ENCODE measurements at places on chromosomes 5 and 9. TPM values are rescaled to one million over a fixed set of nuclear protein-coding genes. Genes with fewer than 3 reads are reported as not detected.

Gene THBS4
- total RNA-seq, result 20.3 TPM

DNA sequence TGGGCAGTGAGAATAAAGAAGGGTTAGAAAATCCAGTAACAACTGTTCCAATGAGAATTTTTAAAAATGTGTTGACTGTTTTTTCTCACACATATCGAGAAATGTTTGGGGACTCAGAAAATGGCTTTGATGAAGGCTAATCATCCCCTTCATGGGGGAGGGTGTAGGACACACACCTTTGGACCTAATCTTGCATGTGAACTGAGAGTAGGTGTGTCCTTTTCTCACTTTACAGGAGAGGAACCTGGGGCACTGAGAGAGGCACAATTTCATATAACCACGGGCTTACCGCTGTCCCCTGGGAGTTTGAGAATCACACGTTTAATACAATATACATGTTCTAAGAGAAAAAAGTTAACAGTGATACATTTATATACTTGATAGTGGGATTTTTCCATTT is 17.3 kb downstream of the FRRS1L start:
- peaks cover 17% of the 10 kb centered on the region for H3K36me3 ChIP-seq
- H3K4me1 ChIP-seq, result no peaks in the 10 kb centered on the region
- H3K27me3 ChIP-seq, result no peaks in the 10 kb centered on the region

DNA sequence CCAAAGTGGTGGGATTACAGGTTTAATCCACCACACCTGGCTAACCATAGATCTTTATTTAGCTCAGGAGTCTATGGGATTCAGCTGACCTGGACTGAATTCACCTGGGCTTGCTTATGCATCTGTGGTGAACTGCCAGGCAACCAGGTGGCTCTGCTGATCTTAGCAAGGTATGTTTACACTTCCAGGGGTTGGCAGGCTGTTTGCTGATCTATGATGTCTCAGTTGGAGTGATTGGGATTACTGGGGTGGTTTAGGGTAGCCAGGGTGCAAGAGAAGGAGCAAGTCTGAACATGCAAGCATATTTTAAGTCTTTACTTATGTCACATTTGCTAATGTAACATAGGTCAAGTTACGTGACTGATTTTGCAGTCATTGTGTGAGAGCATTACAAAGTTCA is 63.6 kb upstream of the JAK2 start:
- no peaks in the 10 kb centered on the region for H3K4me1 ChIP-seq
- no peak overlapping the region for H3K27ac ChIP-seq
- DNase-seq, result no peak
- no peak overlapping the region for H3K4me3 ChIP-seq
- no peaks in the 10 kb centered on the region for H3K27me3 ChIP-seq

DNA sequence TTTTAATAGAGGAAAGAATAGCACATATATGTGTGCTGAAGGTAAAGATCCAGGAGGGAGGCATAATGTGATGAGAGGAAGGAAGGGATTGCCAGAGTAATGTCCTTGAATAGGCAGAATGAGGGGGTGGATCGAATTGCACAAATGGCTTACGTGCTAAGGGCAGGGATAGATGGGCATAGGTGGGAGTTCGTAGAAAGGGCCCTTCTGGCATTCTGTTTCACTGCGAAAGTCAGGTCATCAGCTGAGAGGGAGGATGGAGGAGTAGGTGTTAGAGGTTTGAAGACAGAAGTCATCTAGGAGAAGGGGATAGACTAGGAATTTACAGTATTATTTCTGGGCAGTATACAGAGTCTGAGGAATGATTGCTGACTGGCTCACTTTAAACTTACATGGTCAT is 32.1 kb downstream of the CNOT6 start:
- no peak for DNase-seq
- peaks cover 6% of the 10 kb centered on the region for H3K4me1 ChIP-seq
- H3K4me3 ChIP-seq, result no peak overlapping the region
- peaks cover 6% of the 10 kb centered on the region for H3K36me3 ChIP-seq

DNA sequence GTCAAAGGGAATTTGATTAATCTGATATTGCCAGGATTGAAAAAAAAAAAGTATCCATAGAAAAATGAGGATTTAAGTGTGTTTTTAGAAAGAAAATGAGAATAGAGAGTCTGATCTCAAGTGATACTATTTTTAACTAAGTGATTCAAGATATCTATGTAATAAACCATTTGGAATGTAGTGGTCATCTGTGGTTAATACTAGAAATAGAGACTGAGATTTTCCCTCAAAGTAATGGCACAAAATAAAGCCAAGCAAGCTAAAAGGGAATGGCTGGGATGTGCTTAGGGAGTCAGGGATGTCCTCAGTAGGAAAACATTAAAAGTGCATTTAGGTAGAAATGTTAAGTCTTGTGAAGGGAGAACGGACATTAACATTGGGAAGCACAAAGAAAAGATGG is 90.6 kb downstream of the FBXO4 start:
- no peaks in the 10 kb centered on the region for H3K27me3 ChIP-seq
- H3K4me1 ChIP-seq, result no peaks in the 10 kb centered on the region
- no peaks in the 10 kb centered on the region for H3K36me3 ChIP-seq
- no peak for DNase-seq
- H3K27ac ChIP-seq, result no peak overlapping the region
